ENCODE measurements at places on chromosomes 1 and 21.

DNA sequence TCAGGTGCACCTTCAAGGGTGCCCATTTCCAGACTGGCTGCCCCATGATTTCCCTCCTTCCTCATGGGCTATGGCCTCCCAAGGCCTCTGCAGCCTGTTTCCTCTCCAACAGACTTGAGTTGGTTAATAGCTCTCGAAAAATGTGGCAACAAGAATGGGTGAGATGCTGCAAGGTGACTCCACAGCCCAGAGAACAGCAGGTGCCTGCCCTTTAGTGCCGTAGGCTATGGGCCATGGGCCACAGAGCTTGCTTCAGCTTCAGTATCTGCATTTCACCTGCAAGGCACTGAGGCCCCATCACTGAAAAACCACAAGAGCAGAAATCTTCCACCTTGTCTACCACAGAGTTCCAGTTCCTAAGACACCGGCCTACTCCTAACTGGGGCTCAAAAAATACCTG is 122.0 kb downstream of the ETS2 start:
- DNase-seq, result no peak

- peak; percentile 89 for DNase-seq
Observed at GRCh38 chr1:52033190-52034049, at the start of gene KTI12. TSS of gene KTI12 (minus strand) at chr1:52033810. CDS start at chr1:52033761, 49 bp downstream.

GRCh38 chr1:197843401-197843800 is 59.0 kb upstream of the C1orf53 start:
- no peak for DNase-seq

DNA sequence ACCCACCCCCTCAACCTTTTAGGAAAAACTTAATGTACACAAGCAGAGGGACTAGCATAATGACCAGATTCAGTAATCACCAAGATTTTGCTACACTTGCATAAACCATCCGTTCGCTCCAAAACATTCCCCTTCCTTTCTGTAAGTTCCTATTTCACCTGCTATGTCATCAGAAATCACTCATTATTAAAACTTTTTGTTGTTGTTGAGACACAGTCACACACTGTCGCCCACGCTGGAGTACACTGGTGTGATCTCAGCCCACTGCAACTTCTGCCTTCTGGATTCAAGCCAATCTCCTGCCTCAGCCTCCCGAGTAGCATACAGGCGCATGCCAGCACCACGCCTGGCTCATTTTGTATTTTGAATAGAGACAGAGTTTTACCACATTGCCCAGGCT is 3.4 kb downstream of the MRPL20 start:
- no peak for DNase-seq

DNA sequence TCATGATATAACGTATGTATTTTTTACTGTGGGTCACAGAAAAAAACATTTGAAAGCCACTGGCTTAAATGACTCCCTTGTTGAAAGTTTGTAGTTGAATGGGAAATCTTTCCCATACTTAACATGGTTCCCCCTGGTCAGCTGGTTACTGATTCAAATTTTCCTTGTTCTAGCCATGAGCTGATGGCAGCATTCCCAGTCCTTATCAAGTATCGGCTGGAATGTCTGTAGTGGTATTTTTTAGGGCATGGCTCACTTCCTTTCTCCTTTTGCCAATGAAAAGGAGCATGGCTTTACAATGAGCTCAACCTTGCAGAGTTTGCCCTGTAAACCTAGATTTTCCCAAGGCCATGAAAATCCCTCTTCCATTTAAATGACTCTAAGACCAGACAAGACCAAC is 55.7 kb downstream of the GIPC2 start:
- no peak for DNase-seq

- DNase-seq, result no peak
Observed at GRCh38 chr1:172117800-172118199, 276.5 kb downstream of the DNM3 start.

- DNase-seq, result no peak
Observed at GRCh38 chr1:228070851-228071250, 11.7 kb upstream of the ARF1 start.

DNA sequence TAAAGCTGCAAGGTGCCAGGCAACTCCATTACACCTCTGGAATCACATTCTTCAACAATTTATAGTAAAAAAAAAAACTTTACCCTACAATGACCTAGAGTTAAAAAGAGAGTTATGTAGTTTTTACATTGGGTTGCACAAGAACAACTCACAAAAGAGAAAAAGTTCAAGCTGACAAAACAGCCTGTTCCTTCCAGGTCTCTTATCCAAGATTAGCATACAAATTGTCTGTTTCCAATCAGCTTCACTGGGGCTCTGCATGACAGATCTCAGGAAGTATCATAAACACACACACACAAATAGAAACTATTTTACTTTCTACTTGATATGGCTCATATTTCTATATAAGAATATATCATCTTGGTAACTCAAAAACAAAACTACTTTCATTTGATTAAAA is 154.6 kb downstream of the PCNX2 start:
- no peak for DNase-seq

GRCh38 chr1:12215118-12215961 is 14.5 kb upstream of the VPS13D start:
- no peak for DNase-seq

DNA sequence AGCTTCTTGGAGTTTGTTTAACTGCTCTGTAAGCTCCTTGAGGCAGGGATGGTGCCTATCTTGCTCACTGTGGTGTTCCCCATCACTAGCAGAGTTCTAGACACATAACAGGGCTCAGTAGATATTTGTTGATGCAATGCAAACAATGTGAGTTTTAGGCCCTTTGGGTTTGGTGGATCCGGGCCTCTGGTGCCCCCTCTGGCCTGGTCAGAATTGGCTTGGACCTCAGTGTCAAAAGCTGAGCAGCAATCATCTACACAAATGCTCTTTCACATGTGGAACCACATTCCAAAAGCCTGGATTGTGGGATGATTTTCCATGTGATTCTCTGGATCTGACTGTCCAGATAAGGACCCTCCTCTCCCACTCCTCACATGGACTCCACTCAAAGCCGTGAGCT is 53.4 kb upstream of the BCAR3 start:
- DNase-seq, result no peak

- DNase-seq, result no peak
Observed at GRCh38 chr1:45353685-45354084, 13.4 kb upstream of the MUTYH start.

DNA sequence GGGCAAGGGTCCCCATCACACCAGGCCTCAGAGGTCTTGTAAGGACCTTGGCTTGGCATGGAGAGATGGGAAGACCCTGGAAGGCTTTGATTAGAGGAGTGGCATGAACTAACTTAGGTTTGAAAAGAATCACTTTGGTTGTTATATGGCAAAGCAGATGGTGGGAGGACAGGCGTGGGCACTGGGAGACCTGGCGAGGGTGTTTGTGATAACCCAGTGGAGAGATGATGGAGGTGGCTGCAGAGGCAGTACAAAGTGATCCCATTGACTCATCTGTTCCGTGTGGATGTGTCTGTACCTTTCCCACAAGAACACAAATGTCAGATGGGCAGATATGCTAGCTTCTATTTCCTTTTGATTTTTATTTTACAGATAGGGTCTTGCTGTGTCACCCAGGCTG is 168.3 kb downstream of the SLC35F3 start:
- no peak for DNase-seq

DNA sequence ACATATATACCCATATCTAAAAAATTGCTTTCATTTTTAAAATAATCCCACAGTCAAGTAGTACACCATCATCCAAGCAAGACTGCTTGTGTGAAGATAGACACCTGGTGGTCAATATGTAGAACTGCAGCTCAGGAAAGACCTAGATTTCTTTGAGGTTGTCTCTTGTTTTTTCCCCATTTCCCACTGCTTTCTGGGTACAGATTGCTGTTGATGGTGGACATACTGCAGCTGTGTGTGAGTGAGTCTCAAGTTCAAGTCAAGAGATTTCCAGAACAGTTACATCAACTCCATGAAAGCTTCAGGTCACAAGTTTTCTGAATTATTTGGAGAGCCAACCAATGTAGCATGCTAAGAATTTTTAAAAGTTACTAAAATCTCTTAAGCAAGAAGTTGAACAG is 306.4 kb downstream of the DUSP10 start:
- DNase-seq, result no peak

GRCh38 chr1:1117469-1117831 is 1.6 kb upstream of the C1orf159 start:
- DNase-seq, result no peak

DNA sequence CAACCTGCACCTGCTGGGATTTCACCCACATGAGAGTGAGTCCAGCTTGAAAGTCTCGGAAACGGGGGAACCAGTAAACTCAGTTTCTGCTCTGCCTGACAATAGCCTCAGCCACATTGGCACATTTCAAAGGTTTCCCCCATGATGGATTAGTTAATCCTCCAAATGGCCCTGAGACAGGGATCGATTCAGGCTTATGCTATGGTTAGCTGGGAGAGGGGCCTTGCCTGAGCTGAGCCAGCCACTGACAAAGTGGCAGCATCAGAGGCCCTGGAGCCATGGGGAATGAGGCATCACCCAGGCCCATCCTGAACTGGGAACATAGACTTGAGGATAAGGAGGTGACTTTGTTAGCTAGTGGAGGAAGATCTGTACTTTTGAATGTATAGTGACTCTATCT is 2.9 kb upstream of the CLSTN1 start:
- DNase-seq, result no peak

DNA sequence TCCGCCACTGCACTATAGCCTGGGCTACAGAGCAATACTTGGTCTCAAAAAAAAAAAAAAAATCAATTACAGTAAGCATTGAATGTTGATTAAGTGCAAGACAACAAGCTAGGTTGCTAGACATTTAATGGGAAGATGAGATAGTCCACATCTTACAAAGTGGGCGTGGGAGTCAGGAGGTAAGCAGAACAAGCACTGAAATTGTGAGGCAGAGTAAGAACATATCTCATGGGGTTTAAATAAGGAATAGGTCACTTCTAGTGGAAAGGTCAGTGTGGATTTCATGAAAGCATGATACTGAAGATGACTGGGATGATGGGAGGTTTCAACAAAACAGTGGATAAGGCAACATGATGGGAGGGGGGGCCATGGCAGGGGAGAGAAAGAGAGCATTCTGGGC is 1.9 kb upstream of the OLFML2B start:
- no peak for DNase-seq

- peak; percentile 78 for DNase-seq
Observed at GRCh38 chr1:66282343-66282852, 251.6 kb upstream of the SGIP1 start.

GRCh38 chr1:183030053-183030452 is 6.8 kb downstream of the LAMC1 start:
- no peak for DNase-seq

- DNase-seq, result no peak
Observed at GRCh38 chr1:157971769-157972168, 21.7 kb upstream of the KIRREL1 start.

GRCh38 chr1:205287767-205288559 is 33.6 kb downstream of the NUAK2 start:
- peak; percentile 80 for DNase-seq

DNA sequence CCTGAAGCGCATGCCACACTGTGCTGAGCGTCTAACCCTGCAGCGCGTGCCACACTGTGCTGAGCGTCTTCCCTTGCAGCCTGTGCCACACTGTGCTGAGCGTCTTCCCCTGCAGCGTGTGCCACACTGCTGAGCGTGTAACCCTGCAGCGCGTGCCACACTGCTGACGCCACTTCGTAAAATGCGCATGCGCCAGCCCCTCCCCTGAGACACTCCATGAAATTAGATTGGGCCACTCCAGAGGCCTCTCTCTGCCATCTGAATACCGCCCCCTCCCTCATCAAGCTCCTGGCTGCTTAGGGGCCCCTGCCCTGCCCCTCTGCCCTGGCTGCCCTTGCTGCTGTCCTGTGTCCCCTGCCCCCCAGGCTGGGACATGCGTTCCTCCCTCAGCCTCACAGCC is 84.8 kb downstream of the POFUT2 start:
- DNase-seq, result no peak

DNA sequence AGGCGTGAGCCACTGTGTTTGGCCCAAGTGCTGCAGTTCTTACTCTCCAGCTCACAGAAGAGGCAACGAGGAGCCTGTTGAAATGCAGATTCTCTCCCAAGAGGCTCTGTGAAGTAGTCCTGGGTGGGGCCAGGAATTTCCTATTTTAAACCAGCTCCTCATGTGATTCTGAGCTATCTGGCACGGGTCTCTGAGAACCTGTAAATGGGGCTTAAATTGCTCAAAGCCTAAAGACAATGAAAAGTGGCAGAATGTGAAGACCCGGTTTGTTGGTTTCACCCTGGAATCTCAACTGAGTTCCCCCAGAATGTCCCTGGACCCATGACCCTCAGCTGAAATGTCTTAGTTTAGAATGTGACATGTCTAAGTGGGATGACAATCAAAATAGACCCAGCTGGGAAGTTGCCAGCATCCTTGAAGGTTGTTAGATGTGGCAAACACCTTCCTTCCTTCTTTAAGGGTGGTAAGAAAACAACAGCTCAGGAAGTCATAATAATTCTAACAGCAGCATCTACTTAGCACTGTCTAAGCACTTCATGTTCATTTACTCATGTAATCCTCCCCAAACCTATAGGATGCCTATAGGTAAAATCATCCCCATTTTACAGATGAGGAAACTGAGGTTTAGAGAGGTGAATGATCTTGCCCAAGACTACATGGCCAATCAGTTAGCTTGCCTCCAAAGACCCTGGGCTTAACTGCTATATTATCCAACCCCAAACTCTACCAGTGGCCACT is 20.9 kb upstream of the ATP5PO start:
- peak; percentile 20 for DNase-seq

GRCh38 chr1:59404796-59405195 is 107.9 kb downstream of the FGGY start:
- DNase-seq, result no peak

GRCh38 chr1:12486401-12487005 is 131.5 kb downstream of the DHRS3 start:
- no peak for DNase-seq

- no peak for DNase-seq
Observed at GRCh38 chr1:215748431-215748830, 181.3 kb downstream of the KCTD3 start.

GRCh38 chr1:44049839-44050238 is 18.6 kb upstream of the SLC6A9 start:
- DNase-seq, result no peak

DNA sequence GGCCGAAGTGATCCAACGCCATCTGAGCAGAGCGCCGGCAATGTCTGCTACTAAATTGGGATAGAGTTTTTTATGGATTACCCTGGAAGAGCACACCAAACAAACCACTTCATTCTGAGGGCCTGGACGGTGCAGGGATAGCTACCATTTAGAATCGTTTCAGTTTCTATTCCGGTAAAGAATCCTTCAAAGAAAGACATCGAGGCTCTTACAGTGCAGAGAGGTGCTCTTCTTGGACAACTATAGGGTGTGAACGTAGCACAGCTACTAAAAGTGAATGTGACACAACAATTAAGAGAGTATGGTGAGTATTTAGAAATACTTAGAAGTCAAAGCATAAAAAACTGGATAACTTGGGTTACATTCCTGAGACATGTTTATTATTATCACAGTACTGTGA is 16.1 kb downstream of the HIVEP3 start:
- no peak for DNase-seq

- DNase-seq, result no peak
Observed at GRCh38 chr1:9265968-9266367, 26.7 kb upstream of the SPSB1 start.

- DNase-seq, result no peak
Observed at GRCh38 chr1:43241413-43241836, 28.4 kb upstream of the TMEM125 start.
